Stimulated activated memory B cell treated with anti-CD40 and anti-IgM and Interleukin-4, amounts not matched to agents 10 μg/mL and 1 μg/mL and 100 μg/mL, for 72 hours (primary cell): ENCODE measurements at places on chromosomes 4 and X.

GRCh38 chr4:36043901-36044300 lies 200.4 kb downstream of the ARAP2 start:
- ATAC-seq, result no peak

GRCh38 chr4:102477657-102478056 lies 23.5 kb upstream of the NFKB1 start:
- no peak for ATAC-seq

- no peak for ATAC-seq
Observed at GRCh38 chrX:44675362-44676024, 132.8 kb upstream of the FUNDC1 start.

DNA sequence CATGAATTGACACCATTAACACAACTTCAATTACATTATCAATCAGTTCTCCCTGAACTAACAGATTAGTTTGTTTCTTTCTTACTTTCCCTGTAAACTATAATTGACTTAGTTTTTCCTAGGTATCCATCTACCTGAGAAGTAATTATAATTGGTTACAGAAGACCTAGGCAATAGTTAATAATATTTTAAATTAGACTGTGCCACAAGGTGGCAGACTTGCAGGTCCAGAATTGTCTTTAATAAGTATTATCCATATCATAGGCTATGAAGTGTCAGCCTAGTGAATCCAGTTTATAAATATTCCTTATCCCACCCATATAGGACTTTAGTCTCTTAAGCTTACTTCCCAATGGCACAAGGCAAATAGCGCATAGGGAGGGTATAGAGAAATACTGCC lies 48.9 kb upstream of the FAM47B start:
- no peak for ATAC-seq

- no peak for ATAC-seq
Observed at GRCh38 chr4:17740702-17741101, 40.7 kb downstream of the FAM184B start.

GRCh38 chr4:128385683-128386304 lies 98.2 kb upstream of the PGRMC2 start:
- ATAC-seq, result peak; percentile 17

GRCh38 chr4:178976861-178977260 lies 1534.6 kb upstream of the AGA start:
- no peak for ATAC-seq

- peak; percentile 61 for ATAC-seq
Observed at GRCh38 chr4:38902695-38903094, 35.1 kb downstream of the FAM114A1 start.

DNA sequence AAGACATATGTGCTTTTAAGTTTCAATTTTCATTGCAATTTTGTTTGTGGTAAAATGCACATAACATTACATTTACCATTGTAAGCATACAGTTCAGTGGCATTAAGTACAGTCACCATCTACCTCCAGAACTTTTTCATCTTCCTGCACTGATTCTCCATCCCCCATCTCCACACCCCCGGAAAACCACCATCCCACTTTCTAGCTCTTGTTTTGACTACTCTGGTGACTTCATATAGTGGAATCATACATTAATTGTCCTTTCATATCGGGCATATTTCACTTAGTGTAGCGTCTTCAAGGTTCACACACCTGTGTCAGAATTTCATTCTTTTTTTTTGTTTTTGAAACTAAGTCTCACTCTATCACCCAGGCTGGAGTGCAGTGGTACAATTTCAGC lies 143.5 kb downstream of the GPR143 start:
- ATAC-seq, result no peak

DNA sequence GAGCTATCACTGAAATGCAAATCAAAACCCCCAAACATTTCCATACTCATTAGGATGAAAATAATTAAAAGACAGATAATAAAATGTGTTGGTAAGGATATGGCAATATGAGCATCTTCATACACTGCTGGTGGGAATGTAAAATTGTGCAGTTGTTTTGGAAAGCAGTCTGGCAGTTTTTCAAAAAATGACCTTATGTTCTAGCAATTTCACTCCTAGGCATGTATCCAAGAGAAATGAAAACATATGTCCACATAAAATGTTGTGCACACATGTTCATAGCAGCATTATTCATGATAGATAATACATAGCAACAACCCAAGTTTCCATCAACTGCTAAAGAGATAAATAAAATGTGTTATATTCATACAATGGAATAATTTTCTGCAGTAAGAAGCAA lies 14.8 kb upstream of the GPRASP2 start:
- no peak for ATAC-seq

GRCh38 chr4:65495439-65495838 lies 174.8 kb downstream of the EPHA5 start:
- ATAC-seq, result no peak

GRCh38 chrX:119728487-119728886 lies 29.9 kb upstream of the SOWAHD start:
- ATAC-seq, result no peak

DNA sequence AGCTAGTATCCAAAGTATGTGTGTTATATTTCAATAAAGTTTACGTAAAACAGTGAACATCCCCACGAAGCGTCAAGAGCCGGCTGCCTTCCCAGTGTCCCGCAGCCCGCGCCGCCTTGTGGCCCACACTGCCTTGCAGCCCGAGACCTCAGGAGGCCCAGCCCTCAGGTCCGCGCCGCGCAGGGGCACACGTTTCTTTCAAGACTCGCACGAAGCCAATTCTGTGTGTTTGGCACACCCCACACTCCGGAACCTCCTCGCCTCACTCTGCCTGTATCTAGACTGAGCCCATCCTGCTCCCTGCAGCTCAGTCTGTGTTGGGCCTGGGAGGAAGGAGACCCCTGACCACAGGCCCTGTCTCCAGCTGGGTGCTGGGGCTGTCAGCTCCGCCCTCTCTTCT lies 5.8 kb downstream of the LRPAP1 start:
- no peak for ATAC-seq

GRCh38 chr4:75895744-75896314 lies 6.4 kb downstream of the PPEF2 start:
- no peak for ATAC-seq

DNA sequence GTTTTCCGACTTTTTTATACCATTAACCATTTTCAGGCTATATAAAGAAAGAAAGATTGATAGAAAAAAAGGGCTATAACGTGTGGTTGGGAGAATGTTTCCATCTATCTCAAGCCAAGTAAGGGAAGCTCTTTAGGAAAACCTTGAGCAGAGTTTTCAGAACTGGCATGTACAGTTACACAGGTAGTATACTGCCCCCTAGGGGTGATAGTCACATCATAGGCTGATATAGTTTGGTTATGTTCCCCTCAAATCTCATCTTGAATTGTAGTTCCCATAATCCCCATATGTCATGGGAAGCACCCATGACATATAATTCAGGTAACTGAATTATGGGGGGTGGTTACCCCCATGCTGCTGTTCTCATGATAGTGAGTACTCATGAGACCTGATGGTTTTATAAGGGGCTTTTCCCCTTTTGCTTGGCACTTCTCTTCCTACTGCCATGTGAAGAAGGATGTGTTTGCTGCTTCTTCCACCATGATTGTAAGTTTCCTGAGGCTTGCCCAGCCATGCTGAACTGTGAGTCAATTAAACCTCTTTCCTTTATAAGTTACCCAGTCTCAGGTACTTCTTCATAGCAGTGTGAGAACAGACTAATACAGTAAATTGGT lies 186.8 kb downstream of the TMA16 start:
- peak; percentile 64 for ATAC-seq

- no peak for ATAC-seq
Observed at GRCh38 chr4:1226144-1226481, 22.8 kb downstream of the CTBP1 start.

DNA sequence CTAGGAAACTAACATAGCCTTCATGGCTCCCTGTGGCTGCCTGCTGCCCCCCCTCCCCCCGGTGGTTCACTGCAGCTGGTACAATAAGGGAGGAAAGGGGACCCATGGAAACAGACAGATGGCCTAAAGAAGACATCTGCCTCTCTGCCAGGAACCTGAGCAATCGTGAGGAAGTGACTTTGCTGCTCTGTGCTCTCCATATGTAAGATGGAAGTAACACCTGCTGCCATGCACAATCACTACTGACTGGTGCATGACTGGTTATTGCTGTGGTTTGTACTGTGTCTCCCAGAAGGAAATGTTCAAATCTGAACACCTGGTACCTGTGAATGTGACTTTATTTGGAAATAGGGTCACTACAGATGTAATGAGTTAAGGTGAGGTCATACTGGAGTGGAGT lies 43.6 kb downstream of the CD99L2 start:
- no peak for ATAC-seq

DNA sequence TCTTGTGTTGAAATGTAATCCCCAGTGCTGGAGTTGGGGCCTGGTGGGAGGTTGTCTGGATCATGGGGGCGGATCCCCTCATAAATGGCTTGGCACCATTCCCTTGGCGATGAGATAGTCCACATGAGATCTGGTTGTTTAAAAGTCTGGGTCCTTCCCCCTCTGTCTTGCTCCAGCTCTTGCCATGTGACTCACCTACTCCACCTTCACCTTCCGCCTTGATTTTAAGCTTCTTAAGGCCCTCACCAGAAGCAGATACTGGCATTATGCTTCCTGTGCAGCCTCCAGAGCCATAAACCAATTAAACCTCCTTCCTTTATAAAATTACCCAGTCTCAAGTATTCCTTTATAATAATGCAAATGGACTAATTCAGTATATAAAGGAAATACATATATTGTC lies 111.5 kb downstream of the NR3C2 start:
- no peak for ATAC-seq

DNA sequence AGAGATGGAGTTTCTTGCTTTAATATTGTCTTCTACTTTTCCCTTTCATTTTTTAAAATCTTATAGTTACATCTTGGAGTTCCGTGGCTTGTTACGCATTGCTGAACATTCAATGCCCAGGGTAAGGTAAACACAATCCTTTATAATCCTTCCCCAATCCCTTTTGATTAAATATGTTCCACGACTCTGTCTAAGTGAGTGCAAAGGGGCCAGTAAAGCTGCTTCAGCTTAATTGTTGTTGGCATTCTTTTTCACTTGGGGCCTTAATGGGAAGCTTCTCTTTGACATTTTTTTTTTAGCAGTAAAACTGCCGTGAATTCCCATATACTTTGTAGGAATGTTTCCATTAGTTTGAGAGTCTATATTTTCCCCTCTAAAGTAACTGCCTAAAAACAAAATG lies 1028.1 kb downstream of the C4orf33 start:
- ATAC-seq, result no peak

DNA sequence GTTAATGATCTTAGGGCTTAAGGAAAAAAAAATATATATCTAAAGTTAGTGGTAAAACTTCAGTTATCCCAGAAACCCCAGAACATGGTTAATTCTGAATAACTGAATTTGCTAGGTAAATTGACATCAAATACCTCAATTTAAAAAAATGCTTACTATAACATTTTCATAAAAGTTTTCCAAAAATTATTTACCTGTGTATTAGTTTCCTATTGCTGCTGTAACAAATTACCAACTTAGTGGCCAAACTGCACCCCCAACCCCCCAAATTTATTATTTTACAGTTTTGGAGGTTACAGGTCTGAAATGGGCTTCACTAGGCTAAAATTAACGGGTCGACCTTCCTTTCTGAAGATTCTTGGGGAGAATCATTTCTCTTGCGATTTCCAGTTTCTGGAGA lies 95.2 kb downstream of the PDLIM5 start:
- no peak for ATAC-seq

DNA sequence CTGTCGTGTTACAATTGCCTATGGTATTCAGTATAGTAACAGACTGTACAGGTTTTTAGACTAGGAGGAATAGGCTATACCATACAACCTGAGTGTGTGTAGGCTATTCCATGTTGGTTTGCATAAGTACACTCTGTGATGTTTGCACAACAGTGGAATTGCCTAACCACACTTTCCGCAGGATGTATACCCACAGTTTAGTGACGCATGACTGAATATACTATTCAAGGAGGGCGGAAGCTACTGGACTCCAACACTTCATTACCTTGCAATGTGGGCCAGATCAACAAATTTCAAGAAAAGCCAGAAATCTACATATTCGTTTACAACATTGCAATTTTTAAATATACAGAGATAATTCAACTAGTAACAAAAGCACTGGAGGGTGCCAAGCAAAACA lies 317.2 kb downstream of the PDGFC start:
- ATAC-seq, result no peak

GRCh38 chr4:15771216-15772058 lies 6.7 kb upstream of the CD38 start:
- peak; percentile 62 for ATAC-seq

DNA sequence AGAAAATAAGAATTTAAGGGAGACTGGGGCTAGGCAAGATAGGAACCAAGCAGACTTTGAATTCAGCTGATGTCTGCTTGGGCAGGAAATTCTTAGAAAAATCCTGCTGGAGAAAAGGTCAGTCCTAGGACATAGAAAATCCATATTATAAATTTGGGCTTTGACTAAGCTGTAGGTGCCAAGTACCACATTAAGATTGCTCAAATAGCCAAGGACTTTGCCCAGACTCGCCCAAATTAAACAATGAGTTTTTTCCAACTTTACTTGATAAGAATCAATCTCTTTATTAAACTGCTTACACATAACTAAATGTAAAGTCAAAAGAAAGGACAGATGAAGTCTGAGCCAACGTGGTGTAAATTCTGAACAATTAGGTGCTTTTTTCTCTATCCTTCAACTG lies 95.4 kb downstream of the FUNDC1 start:
- no peak for ATAC-seq

- no peak for ATAC-seq
Observed at GRCh38 chr4:145348291-145348690, 133.4 kb upstream of the SMAD1 start.

- no peak for ATAC-seq
Observed at GRCh38 chr4:170931321-170931720, 841.6 kb upstream of the AADAT start.

DNA sequence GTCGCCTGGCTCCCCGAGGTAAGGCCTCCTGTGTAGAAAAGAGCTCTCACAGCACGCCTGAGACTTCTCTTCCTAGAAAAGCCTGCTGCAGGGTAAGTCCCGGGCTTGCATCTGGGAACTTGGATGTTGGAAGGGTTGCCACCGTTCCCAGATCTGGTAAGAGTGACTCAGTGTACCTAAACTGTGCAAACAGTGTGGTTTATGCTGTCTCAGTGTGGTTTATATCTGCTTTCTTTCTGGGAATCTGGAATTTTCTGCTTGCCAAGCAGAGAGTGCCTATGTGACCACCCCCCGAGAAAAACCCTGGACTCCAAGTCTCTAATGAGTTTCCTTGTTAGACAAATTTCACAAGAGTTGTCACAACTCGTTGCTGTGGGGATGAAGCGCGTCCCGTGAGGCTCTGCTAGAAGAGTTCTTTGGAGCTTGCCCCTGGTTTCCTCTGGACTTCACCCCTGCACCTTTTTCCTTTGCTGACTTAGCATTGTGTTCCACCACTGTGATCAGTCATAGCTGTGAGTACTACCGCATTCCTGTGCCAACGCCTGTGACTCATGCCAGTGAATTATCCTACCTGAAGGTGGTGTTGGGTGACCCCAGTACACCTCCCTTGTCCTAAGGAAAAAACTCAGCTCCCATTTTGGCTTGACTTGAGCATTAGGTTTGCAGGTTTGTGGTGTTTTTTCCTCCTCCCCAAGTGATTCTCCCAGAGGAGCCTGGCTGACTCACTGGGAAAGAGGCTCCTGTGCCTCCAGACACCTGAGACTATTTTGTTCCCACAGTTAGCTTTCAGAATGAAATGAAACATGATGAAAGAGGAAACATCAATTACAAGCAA lies 14.5 kb downstream of the SLC2A9 start:
- no peak for ATAC-seq
